ENCODE measurements at places on chromosomes 3 and 15. TPM values are rescaled to one million over a fixed set of nuclear protein-coding genes. Genes with fewer than 3 reads are reported as not detected.
A peak's percentile ranks its signal among the peaks of the same experiment; 100 is the strongest.

DNA sequence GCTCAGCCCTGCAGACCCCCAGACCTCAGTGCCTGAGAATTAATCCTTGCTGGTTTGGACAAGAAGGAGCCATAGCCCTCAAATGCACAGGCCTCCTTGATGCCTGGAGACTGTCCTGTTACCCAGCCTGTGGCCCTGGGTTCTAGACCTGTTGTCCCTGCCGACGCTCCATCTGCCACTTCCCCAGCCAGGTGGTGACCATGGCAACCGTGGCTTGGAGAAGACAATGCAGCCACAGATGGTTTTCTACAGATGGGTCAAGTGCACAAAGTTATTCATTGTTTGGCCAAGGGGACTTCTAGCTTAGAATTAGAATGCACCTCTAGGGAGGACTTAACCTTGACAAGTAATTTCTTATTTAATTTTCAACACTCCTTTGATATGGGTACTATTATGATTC, 297.1 kb downstream of the UACA start:
- no peak for DNase-seq

DNA sequence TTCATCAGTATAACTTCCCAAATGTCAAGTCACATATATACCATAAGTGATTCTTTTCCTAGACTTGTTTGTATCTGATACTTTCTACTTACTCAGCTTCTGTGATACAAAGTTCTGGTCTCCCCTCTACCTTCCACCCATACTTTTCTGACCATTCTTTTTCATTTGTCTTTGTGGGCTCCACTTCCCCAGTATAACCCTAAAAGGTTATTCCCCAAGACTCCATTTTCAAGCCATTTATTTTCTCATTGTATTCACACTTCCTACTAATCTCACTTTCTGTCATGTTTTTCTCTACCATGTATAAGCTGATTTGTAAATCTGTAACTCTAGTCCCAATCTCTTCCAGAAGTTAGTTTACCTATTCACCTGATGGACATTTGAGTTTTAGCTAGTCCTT, 34.0 kb downstream of the IQCB1 start:
- no peak for DNase-seq

Gene DNAH12
- not detected for total RNA-seq

Gene EPHB3
- 1.1 TPM for total RNA-seq

Gene CCDC174
- total RNA-seq = 22.1 TPM

GRCh38 chr15:90266061-90266431, 574 bp downstream of the NGRN start:
- DNase-seq = peak; percentile 21

DNA sequence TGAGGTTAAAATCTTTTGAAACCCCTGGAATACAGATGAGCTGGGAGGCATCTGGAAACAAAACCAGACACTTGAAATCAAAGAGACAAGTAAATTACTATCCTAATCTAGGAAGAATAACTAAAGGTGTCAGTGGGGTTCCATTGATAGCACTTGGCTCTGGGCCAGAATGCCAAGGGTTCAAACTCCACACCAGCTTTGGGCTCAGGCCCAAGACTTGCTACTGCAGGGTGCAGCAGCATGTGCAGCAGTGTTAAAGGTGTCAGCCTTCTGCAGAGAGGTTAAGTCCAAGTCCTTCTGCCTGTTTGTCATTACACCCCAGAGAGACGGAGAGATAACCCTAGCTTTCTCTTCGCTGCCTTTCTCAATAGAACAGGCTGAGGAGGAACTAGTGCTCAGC, 273.9 kb downstream of the TIGIT start:
- DNase-seq = no peak

DNA sequence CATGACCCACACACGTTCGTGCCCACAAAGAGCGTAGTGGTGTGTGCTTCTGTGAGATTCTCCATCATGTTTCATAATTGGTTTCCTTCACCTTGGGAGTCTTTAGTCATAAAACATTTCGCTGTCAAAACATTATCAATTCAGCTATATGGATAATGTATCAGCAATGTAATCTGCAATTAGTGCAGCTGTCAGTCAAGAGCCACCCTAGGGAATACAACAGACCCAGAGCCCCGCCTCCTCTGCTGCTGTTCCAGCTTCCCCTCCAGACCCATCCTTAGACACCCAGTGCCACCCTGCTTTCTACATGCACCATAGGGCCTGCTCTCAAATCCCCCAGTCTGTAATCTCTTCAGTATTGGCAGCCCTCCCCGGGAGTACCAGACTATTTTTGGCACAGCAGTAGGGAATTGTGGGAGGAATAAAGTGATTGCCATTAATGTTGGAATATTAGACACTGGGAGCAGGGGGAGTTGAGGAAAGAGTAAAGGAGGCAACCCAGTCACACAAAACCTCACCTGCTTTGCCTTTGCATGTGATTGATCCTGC, 31.5 kb upstream of the C3orf80 start:
- DNase-seq = no peak

DNA sequence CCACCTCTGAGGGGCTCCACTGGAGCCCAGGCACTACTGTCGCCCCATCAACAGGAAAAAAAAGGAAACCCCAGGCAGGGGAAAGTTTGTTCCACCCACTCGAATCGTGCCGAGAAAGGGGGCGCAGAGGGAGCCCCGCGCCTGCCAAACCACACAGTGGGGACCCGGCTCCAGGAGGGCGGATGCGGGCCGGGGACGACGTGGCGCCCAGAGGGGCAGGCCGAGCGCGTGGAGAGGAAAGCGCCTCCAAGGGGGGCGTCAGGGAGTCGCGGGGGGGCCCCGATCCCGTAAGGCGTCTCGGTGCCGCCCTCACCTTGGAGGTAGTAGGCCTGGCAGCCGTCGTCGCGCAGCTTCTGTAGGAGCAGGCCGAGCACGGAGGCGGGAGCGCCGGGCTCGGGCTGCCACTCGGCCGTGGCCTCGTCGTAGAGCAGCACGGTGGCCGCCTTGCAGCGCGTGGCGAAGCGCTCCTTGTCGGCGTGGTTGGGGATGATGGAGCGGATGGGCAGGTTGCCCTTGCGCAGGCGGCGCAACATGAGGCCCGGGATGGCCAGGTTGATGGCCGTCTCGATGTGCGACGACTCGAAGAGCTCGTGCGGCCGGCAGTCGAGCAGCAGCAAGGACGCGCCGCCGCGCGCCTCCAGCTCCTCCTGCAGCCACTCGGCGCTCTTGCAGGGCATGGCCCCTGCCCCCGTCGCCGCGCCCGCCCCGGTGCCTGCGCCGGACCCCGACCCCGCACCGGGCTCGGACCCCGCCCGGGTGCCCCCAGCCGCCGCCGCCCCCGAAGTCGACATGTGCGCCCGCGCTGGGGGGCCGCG, 627 bp downstream of the DUSP7 start:
- DNase-seq = peak; percentile 22

- no peak for DNase-seq
Measured at GRCh38 chr3:155880286-155880685, 9.8 kb downstream of the GMPS start.

Gene GREM1
- total RNA-seq = not detected

Gene ST6GAL1
- 9.4 TPM for total RNA-seq

Gene PLSCR2
- total RNA-seq = not detected

- no peak for DNase-seq
Measured at GRCh38 chr3:135368316-135368715, 573.3 kb downstream of the EPHB1 start.

- peak; percentile 3 for DNase-seq
Measured at GRCh38 chr3:111324645-111325044, 217.4 kb upstream of the CD96 start.

Gene PCLAF
- 180 TPM for total RNA-seq

DNA sequence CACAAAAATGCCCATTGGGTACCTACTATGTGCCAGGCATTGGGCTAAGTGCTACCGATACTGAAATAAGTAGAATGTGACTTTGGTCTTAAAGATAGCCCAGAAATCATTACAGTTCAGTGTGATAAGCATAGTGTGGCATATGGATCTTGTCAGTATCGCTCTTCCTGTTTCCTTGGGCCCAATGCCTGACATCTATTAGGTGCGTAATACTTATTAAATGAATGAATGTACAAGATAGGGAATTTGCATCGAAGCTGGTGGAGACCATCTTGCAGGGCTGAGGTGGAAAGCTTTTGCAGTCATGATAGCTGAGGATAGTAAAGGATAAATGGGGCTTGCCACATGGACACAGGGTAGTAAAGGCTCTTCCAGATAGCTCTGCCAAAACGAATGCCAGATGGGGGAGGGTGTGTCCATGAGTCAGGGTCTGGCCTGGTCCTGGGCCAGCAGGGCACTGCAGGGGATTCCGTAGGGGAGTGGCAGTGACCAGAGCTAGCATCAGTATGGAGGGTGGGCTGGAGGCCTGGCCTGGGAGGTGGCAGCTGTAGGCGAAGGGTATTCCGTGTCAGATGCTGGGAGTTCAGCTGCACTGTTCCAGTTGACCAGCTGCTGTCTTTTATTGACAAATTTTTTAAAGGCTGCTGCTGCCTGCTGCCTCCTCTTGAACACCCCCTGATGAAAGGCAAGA, 23.5 kb downstream of the TSEN2 start:
- DNase-seq = peak; percentile 56

GRCh38 chr3:9369508-9369907, 6.7 kb downstream of the THUMPD3 start:
- no peak for DNase-seq

DNA sequence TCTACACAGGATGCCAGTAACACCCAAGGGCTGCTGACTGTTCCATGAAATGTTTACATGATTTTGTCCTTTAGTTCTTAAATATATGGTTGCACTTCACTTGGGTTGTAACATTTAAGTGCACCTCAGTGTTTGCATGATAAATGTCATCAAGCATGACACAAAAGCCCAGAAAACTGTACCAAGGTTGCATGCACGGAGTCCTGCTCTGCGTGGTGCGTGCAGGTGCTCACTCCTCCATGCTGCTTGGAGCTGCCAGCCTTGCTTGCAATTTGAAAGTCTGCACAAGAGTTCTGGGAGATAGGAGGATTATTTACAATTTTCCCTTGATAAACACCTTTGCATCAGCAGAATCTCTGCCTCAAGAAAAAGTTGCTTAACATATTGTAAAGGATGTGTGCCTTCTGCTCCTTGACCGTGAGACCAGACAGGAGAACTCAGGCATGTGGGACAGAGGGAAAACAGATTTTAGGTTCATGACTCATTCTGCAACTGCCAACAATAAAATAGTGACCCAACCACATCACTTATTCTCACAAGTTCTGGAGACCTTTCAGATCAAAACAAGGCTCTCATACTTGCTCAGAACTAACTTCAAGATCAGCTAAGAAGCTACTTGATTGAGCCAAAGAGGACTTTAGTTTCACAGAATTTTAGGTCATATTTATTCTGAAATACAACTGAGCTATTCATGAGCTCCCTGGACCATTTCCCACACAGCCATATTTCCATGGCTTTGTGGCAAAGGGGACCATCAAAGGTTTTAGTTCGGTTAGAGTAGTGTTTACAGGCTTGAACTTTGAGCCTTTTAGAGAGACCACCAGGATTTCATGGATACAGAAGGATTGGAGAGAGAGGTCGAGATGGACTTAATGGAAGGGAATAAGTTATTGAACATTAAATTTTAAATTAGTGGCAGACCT, 128.4 kb upstream of the ZBED2 start:
- peak; percentile 65 for DNase-seq

GRCh38 chr3:138474163-138474562, 39.7 kb downstream of the ESYT3 start:
- no peak for DNase-seq

GRCh38 chr3:177482048-177482691, 284.9 kb upstream of the TBL1XR1 start:
- no peak for DNase-seq

Gene LMAN1L
- total RNA-seq = not detected

Gene PLSCR5
- not detected for total RNA-seq

GRCh38 chr3:113241292-113242095, 30.1 kb downstream of the BOC start:
- peak; percentile 65 for DNase-seq

Gene PLCB2
- not detected for total RNA-seq

- no peak for DNase-seq
Measured at GRCh38 chr15:60389261-60390077, 8.3 kb downstream of the ANXA2 start.

Gene IL5RA
- total RNA-seq = not detected

Gene POTEB2
- total RNA-seq = not detected

Gene INKA1
- 2.8 TPM for total RNA-seq

DNA sequence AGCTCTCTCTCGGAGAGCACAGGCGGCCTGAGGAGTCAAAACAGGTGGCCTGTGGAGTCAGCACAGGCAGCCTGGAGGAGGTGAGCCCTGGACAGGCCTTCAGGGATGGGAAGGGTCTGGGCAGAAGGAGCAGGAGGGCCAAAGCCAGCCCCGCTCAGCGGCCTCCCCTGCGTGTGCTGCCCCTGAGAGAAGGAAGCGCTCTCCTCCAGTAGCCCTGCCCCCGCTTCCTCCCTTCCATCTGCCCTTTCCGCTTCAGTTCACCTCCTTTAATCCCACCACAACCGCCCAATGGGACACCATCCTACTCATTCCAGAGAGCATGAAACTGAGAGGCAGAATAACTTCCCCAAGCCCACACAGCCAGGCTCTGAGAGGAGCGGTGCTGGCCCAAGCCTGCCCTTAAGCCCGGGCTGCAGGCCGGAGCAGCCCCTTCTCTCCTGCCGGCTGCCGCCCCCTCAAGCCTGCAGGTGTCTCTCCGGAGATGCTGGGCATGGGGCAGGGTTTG, 3.2 kb upstream of the NR2E3 start:
- DNase-seq = no peak

- DNase-seq = no peak
Measured at GRCh38 chr3:117898722-117899522, 1135.7 kb downstream of the IGSF11 start.

Gene ZNF774
- 1.8 TPM for total RNA-seq

GRCh38 chr15:65896236-65896635, 26.9 kb downstream of the RAB11A start:
- no peak for DNase-seq

DNA sequence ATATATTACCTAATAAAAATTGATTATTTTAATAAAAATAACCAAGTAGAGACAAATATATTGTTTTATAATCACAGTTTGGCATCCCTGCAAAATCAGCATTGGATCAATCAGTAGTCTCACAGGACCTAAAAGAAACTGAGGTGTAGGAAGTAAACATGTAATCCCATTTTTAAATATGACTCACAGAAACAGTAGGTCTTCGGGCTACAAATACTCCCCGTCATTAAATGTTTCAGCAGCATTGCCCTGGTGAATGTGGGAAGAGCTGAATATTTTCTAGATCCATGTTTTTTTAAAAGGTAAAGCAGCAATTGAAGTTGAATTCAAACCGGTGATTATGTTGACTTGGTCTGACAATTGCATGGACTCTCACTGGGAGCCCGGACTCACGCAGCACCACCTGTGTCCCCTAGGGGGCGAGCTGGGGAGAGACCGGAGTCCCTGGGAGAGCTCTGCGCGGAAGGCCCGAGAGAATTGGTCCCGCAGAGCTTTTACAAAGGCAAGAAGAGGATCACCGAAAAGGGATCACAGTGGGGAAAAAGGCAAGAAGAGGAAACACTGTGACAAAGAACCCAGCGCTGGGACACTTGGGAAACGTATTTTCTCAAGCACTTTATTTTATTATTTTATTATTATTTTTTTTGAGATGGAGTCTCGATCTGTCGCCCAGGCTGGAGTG, 17.2 kb upstream of the USP3 start:
- peak; percentile 39 for DNase-seq
